ENCODE measurements at places on chromosomes 7 and 10. TPM values are rescaled to one million over a fixed set of nuclear protein-coding genes. Genes with fewer than 3 reads are reported as not detected.

GRCh38 chr7:111014079-111014478 is 76.8 kb upstream of the LRRN3 start:
- DNase-seq: peak; percentile 71

GRCh38 chr10:306675-307185 is 171.5 kb downstream of the ZMYND11 start:
- DNase-seq: no peak

DNA sequence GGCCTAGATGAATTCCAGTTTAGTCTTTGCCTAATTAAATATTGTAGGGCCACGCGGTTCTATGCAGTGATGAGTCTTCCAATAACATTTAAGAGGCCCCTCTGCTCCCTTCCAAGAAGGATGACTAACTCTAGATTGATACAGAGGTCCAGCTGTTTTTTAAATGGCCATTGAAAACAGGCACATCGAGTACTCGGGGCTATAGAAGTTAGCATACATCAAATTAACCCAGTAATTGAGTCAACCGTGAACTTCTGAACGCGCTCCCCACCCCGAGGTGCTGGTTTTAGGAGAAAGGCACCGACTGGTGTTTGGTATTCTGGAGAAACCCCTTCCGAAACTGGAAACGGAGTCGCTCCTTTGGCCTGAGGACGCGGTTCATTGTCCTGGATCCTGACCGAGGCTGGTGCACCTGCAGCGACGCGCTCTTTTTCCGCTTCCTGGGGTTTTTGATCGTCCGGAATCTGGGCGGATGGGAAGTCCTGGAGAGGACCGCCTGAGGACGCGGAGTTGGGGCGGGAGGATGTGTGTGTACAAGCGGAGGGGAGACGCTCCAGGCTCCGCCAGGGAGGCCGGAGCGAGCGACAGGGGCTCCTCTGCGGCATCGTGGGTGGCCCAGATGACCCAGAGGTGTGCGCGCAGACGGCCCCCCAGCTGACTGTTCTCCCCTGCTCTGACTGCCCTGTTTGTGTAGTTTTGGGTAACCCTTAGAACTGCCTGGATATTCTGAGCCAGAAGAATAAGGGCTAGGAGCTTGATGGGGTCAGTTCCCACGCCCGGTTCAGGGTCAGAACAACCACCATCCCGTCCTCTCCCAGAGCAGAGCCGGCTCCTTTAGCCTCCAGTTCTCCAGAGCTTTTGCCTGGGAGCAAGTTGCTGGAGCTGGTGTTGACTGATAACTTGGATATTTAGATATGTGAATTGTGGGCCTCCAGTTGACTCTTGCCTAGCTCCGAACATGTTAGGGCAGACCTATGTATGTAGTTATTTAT is 711 bp downstream of the FAM221A start:
- DNase-seq: peak; percentile 81

Gene XRCC2
- 1.0 TPM for total RNA-seq

GRCh38 chr7:54678763-54679489 is 80.1 kb downstream of the SEC61G start:
- no peak for DNase-seq

DNA sequence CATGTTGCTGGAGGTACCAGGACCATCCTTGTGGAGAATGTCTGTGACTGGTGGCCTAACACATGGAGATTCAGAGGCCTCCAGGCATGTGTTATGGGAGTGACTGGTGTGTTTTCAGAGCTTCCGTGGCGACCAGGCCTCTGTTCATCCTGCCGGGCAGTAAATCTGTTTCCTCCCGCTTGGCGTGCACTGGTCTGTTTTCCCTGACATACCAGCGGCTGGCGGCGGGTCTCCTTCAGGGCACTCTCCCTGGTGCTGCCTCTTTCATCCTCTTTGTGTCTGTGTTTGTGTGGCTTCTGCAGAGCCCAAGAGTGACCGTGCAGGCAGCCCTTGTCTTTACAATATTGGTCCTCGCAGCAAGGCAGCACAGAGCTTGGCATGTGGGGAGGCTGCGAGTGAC is 385.1 kb upstream of the MKI67 start:
- DNase-seq: no peak

DNA sequence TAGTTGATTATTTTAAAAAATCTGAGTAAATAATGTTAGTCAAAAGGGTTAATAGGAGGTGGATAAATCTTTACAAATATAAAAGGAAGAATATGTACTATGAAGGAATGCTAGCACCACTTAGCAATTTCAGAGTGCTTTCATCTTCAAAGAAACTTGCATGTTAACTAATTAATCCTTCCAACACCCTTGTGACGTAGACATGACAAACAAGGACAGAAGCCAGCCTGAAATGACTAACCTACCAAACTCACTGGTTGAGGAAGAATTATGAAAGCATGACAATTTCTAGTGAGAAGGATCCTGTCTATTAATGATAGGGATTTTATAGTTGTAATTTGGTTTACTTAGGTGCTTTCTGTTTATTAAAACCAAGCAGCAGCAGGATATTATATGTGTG is 468.0 kb upstream of the FZD8 start:
- no peak for DNase-seq

- no peak for DNase-seq
Measured at GRCh38 chr10:114593816-114594468, 64.1 kb downstream of the ABLIM1 start.

Data from upper lobe of left lung (tissue), 6 donors.